NCI-H748 treated with DMSO at 0.1 percent for 48 hours (cell line): ENCODE measurements at places on chromosomes 1 and 21.
A peak's percentile ranks its signal among the peaks of the same experiment; 100 is the strongest.

DNA sequence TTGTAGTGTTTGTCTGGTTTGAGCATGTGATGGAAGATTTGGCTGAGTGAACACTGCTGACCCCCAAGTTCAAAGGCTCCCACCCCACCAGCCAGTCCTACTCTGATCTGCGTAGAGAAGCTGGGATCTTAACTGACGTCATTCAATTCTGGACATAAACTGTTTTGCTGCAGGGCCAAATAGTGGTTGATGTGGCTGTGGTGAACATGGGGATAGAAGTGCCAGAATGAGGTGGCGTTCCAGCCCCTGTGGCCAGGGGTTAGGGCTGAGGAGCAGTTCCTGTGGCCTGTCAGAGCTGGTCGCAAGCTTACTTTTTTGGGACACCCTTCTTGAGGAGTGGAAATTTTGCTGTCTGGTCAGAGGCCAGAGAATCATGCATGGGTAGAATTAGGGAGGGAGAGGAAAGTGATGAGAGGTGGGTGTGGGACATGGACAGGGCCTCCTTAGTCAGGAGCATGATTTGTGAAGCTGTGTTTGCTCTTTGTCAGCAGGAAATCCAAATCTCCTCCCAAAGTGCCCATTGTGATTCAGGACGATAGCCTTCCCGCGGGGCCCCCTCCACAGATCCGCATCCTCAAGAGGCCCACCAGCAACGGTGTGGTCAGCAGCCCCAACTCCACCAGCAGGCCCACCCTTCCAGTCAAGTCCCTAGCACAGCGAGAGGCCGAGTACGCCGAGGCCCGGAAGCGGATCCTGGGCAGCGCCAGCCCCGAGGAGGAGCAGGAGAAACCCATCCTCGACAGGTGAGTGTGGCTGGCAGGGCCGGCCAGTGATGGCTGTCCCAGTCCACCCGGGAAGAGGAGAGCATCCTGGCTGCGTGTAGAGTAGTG lies 25.9 kb downstream of the SZRD1 start:
- DNase-seq: no peak

GRCh38 chr1:173424782-173425407 lies 52.2 kb upstream of the PRDX6 start:
- DNase-seq: no peak

GRCh38 chr1:156755527-156755950 lies 4.1 kb upstream of the HDGF start:
- DNase-seq: no peak

- DNase-seq: no peak
Observed at GRCh38 chr1:227010645-227011044, 70.6 kb downstream of the COQ8A start.

GRCh38 chr1:111669268-111669667 lies 49.7 kb downstream of the RAP1A start:
- no peak for DNase-seq

DNA sequence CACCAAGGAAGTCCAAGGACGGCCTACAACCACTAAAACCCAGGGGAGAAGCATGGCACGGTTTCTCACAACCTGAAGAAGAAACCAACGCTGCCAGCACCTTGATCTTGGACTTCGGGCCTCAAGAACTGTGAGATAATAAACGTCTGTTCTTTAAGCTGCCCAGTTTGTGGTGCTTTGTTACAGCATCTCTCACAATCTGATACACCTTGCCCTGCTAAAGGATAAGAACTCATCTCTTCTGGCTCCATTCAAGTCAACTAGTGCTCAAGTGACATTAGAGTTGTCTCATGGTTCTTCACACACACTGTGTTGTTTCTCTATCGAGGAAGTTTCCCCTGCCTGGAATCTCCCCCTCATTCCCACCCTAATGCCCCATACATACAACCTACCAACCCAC lies 314.4 kb upstream of the RUNX1 start:
- no peak for DNase-seq

DNA sequence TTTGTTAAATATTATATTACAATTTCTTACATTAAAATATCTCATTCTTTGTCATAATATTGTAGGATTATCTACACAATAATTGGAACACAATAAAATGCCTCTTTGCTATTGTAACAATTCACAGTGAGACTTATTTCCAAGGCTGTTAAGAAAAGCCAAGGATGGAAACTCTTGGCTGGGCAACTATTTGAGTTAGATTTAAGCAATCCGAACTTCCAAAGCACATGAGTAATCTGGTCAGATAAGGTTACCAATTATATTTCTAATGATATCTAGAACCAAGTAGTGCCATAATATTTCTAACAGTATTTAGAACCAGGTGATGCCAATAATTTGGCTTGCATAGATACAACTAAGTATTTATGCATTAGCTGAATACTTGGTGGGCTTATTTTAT lies 154.7 kb upstream of the KCNK2 start:
- no peak for DNase-seq

- no peak for DNase-seq
Observed at GRCh38 chr1:230923176-230923575, 54.9 kb upstream of the C1orf198 start.

GRCh38 chr21:37496972-37497371 lies 130.4 kb downstream of the DYRK1A start:
- no peak for DNase-seq

GRCh38 chr1:244075247-244075722 lies 24.2 kb downstream of the ZBTB18 start:
- no peak for DNase-seq

- no peak for DNase-seq
Observed at GRCh38 chr1:20172033-20172590, 13.8 kb upstream of the UBXN10 start.

DNA sequence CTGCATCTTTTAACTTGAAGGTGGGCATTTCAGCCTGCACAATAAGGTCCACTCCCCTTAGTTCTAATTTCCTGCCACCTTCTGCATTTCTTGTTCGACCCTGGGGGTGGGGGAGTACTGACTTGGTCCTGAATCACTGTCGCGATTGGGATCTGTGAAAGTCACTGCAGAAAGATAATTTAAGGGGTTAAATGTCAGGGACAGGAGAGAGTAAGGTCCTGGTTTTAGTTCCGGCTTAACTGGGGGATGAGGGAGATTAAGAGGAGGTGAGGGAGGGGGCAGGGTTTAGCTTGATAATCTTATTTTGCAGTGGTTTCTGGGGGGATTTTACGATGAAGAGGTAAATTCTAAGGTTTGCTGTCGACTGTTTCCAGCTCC lies 128.1 kb downstream of the MRPS6 start:
- no peak for DNase-seq

GRCh38 chr1:64280001-64280400 lies 76.6 kb downstream of the UBE2U start:
- no peak for DNase-seq

GRCh38 chr1:109304226-109304920 lies 2.4 kb downstream of the MYBPHL start:
- no peak for DNase-seq

DNA sequence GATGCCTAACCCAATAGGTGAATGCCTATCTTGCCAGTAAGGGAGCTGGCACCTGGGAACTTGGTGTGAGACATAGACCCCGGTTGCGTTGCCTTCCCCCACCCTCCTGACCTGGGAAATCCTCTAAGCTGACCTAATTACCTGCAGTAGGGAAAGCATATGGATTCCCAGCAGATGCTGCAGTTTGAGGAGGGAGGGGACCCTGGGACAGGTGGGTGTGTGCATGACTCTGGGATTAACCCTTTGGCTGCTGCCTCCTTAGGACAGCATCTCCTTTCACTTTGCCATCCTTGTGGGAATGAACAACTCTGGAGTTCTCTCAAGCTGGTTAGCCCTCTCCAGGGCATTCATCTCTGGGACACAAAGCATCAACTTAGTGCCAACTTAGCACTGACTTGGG lies 16.4 kb upstream of the NFASC start:
- no peak for DNase-seq

- DNase-seq: no peak
Observed at GRCh38 chr1:4755301-4755845, 101.0 kb downstream of the AJAP1 start.

DNA sequence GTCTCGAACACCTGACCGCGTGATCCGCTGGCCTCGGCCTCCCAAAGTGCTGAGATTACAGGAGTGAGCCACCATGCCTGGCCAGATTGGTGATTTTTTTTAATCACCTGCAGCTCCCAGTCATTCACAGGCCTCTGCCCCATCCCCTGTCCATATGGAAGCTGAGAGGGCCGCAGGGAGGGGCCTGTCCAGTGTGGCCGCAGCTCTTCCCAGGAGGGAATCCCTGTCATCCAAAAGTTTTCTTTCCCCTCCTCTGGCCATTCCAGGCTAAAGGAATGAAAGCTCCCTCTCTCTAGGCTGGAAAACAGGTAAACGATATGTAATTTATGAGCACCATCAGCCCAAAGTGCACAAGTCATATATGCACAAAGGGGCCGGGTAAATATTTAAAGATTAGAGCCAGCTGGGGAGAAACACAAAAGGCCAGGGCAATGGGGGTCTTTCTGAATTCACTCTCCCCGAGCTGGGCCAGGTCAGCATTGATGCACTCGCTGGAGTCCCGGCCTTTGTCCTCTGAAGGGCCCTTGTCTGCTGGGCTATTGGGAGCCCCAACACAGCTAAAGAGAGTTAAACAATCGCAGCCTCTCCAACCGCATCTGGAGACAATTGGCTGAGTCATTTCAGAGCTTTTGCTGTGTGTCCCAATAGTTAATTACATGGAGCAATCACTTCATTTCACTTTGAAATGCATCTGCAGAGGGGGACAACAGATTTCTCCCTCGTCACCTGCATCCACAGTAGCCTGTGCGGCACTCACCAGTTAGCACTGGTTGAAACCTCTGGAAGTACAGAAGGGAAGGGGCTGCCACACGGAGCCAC lies 3.8 kb upstream of the HES3 start:
- DNase-seq: peak; percentile 59

- DNase-seq: no peak
Observed at GRCh38 chr1:159714529-159714928, at the start of gene CRP. CRP (minus strand) TSS chr1:159714589; CDS start chr1:159714485, 104 bp downstream.

GRCh38 chr1:223153177-223154119 lies 10.4 kb upstream of the TLR5 start:
- DNase-seq: no peak

GRCh38 chr1:241077386-241078147 lies 279.4 kb downstream of the RGS7 start:
- no peak for DNase-seq

DNA sequence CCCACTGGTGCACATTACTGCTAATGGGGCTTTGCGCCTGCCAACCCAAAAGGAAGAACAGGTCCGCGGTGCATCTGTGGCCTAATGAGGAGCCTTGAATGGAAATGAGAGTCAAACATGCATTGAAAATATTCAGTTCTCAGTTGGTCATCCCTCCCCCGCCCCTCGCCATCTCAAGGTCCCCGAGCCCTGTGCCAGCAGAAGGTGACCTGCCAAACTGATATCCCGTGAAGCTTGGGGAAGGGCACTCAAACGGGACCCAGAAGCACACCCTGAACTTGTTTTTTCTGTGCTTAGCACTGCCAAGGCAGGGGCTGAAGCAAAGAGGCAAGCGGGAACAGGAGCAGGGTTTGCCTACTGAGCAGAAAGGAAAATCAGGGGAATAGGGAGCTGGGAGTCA lies 67.9 kb upstream of the ZNF648 start:
- no peak for DNase-seq

- DNase-seq: no peak
Observed at GRCh38 chr1:20484519-20485462, 1.2 kb downstream of the CAMK2N1 start.

DNA sequence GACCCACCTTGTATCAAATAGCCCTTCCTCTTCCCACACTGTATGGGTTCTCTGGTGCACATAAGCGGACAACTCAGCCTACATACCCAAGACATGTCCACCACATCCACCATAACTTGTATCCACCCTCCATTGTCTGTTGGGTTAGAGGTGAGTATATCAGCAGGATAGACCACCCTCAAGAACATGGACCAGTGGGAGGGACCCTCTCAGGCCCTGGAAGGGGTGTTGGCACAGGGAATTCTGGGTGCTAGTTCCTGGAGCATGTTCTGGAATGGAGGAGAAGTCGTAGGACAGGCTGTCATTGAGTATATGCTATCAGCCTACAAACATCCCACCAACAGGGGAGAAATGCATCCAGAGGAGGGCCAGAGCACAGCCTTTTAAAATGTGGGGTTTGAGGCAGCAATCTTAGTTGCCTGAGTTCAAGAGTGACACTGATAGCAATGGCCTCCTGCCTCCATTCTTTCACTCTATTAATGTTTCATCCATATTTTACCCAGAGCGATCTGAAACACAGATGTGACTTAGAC lies 7.5 kb downstream of the CD55 start:
- DNase-seq: no peak

- no peak for DNase-seq
Observed at GRCh38 chr1:53614231-53615021, 124.5 kb downstream of the GLIS1 start.

GRCh38 chr1:2541619-2542245 lies 11.7 kb upstream of the HES5 start:
- DNase-seq: no peak

DNA sequence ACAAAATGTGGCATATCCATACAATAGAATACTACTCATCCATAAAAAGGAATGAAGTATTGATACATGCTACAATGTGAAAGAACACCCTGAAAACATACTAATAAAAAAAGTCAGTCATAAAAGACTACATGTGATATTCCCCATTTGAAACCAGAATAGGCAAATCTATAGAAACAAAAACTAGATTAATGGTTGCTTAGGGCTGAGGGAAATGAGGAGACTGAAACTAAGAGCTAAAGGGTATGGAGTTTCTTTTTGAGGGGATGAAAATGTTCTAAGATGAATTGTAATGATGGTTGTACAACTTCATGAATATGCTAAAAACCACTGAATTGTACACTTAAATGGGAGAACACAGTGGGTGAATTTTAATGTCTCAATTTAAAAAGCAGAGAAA lies 50.9 kb downstream of the ACBD6 start:
- DNase-seq: no peak

DNA sequence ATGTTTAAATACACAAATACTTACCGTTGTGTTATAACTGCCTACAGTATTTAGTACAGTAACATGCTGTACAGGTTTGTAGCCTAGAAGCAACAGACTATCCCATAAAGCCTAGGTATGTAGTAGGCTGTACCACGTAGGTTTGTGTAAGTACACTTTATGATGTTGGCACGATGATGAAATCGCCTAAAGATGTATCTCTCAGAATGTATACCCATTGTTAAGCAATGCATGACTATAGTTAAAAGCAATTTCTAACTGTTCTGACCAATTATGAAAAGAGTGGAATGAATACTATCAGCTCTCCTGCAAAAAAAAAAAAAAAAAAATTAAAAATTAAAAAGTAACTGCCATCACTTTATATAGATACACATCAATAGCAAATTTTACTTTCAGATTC lies 11.4 kb downstream of the HP1BP3 start:
- no peak for DNase-seq

GRCh38 chr1:246797597-246797996 lies 73.4 kb downstream of the SCCPDH start:
- DNase-seq: no peak

GRCh38 chr1:159911326-159912070 lies 11.5 kb upstream of the CFAP45 start:
- DNase-seq: no peak

DNA sequence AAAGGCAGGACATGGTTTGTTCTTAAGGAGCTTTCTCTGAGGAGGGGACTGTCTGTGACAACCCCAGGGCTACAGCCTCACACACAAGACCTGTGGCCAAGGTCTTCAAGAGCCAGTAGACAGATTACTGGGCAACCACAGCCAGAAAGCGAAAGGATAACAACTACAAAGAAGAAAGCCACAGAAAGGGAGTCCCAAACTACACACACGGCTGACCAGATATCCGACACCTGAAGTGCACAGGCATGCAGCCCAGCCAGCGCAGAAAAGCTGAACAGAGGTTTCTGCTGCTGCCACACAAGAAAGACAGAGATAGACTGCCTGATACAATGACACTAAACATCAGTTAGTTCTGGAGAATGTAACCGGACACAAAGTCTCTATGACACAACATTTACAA lies 21.4 kb upstream of the NADK start:
- DNase-seq: no peak
